ENCODE measurements at places on chromosomes 1 and 21. TPM values are rescaled to one million over a fixed set of nuclear protein-coding genes. Genes with fewer than 3 reads are reported as not detected.

PEAR1 gene
- 2.8 TPM for total RNA-seq

MOV10 gene
- total RNA-seq = 42.4 TPM

GRCh38 chr1:167563579-167564246 is 10.2 kb upstream of the CREG1 start:
- DNase-seq = no peak

TP73 gene
- 4.7 TPM for total RNA-seq

- no peak for DNase-seq
These were observed 43.1 kb downstream of the DUSP10 start for GRCh38 chr1:221698579-221699349.

SLC9C2 gene
- not detected for total RNA-seq

DNA sequence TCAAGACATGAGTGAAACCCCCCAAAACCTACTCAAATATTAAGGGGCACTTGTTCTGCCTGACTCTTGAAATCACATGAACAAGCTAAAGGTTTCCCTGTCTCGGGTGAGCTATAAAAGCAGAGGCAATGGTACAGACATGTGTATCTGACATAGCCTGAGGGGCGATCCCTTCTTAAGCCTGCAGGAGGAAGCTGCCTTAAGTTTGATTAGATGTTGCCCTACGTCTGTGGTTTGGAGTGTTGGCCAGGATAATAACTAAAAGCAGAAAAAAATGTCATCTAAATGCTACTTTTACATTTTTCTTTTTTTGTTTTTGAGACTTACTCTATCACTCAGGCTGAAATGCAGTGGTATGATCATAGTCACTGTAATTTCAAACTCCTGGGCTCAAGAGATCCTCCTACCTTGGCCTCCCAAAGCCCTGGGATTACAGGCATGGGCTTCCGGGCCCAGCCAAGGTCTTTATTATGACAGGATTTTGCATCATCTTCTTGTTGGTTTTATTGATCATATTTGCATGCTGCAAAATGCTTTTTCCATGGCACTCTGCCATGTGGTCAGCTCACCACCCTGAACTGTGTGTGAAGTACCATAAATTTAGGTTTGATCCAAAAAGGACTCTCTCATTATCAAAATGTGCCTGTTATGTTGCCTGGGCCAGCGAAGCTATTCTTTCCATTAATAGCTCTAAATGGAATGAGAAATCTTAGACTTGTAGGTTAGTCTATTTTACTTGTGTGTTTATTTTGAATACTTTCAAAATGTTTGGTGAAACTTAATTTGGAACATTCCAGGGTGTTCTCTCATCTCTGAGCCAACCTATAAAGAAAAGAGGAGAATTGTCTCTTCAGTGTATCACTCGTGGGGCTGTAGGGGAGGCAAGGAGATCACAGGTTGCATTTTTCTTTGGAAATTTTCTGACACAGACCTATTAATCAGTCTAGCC is 15.0 kb upstream of the HMGN1 start:
- DNase-seq = no peak

GRCh38 chr1:118963456-118964430 is 24.4 kb downstream of the TBX15 start:
- DNase-seq = peak; percentile 46
